AG04449 (cell line): ENCODE measurements at places on chromosomes 13 and 19.

DNA sequence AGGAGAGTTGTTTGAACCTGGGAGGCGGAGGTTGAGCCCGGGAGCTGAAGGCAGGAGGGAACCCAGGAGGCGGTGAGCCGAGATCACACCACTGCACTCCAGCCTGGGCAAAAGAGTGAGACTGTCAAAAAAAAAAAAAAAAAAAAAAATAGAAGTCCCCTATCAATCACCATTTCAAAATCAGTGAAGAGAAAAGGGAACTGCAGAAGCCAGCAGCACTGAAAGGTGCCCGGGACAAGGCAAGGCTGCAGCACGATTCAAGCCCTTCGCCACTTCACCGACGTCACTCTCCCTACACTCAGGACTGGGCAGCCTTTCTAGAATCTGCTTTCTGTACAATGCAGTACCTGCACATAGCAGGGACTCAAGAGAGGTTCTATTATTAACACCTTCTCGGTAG lies 21.9 kb upstream of the USP12 start:
- DNase-seq = no peak

- DNase-seq = no peak
Measured at GRCh38 chr19:9871626-9872338, 36.7 kb downstream of the PIN1 start.

- no peak for DNase-seq
Measured at GRCh38 chr19:52190487-52191293, 838 bp downstream of the PPP2R1A start.

GRCh38 chr13:77868717-77869116 lies 49.9 kb downstream of the EDNRB start:
- no peak for DNase-seq

DNA sequence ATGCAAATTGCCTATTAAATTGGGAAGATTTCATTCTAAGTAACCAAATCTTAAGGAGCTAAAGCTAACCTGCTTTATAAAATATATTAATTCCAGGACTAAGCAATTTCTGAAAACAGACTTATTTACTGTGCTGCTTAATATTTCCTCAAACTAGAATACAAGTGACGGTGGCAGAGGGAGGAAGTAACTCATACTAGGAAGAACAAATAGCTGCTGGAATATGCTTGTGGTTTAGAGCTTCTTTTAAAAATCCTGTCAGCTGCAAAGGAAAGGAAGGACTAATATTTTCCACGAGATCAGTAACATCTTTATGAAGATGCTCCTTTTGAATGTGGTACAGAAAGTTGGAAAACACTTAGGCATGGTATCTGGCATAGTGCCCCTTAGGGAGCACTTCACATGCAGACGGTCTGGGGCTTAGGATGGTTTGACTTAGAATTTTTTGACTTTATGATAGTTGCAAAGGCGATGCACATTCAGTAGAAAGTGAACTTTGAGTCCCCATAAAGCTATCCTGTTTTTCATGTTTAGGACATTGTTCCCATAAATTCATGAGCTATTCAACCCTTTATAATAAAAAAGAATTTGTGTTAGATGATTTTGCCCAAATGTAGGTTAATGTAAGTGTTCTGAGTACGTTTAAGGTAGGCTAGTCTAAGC lies 3.4 kb upstream of the HNRNPA1L2 start:
- no peak for DNase-seq

DNA sequence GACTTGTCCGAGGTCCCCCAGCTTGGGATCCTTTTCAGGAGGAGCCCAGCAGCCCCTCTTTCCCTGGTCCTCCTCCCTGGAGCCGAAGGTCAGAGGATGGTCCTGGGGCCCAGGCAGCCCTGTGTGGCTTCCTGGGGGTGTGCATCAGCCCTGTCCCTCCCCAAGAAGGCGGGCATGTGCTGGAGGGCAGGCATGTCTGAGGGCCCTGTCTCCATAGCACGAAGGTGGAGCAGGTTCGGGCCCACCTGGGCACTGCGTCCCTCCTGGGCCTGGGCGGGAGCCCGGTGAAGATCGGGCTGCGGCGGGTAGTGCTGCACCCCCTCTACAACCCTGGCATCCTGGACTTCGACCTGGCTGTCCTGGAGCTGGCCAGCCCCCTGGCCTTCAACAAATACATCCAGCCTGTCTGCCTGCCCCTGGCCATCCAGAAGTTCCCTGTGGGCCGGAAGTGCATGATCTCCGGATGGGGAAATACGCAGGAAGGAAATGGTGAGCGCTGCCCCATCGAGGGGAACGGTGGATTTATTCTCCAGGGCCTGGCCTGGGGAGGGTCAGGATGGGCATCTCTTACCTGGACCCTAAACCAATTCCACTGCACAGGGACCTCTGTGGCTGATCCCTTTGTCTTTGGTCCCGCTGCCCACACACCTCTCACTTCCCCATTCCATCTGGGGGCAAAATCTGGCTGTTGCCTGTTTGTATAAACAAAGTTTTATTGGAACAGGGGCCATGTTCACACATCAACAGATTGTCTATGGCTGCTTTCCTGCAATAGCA lies 10.9 kb downstream of the TIMM13 start:
- no peak for DNase-seq

DNA sequence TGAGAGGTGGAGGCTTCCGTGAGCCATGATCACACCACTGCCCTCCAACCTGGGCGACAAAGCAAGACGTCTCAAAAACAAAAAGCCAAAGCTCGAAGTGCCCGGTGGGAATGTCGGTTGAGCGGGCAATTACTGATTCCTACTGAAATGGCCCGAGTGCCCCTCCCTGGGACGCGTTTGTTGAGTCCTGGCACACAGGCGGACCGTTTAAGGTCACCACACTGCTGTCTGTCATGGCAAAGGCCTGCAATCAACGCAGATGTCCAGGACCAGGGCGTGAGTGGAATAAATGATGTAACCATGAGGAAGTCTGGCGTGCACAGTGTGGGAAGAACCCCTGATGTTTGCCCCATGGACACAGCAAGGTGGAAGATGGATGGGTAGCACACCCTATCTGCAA lies 19.2 kb upstream of the C2CD4C start:
- DNase-seq = no peak

DNA sequence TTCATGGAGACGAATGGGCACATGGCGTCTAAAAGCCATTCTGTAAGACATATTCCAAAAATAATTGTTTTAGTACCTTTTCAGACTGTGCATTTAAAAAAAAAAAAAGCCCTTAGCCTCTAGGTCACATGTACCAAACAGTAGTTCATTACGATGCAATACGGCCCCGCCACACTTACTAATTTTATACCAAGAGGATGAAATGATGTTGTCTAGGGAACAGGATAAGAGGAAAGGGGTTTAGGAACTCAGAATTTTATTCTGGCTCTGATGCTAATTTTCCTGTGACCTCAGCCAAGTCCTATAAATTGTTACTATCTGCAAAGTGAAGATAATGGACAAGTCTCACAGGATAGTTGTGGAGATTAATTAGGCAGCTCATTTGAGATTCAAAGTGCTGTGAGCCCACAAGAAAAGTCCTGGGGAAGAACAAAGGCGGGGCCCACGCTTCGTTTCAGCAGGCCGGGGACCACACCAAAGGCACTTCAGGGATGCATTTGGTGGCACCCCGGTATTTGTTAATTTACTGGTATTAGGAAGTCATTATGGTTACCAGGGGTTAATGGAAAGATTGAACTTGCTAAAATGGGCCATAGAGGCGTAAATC lies 511.1 kb downstream of the IRS2 start:
- no peak for DNase-seq

DNA sequence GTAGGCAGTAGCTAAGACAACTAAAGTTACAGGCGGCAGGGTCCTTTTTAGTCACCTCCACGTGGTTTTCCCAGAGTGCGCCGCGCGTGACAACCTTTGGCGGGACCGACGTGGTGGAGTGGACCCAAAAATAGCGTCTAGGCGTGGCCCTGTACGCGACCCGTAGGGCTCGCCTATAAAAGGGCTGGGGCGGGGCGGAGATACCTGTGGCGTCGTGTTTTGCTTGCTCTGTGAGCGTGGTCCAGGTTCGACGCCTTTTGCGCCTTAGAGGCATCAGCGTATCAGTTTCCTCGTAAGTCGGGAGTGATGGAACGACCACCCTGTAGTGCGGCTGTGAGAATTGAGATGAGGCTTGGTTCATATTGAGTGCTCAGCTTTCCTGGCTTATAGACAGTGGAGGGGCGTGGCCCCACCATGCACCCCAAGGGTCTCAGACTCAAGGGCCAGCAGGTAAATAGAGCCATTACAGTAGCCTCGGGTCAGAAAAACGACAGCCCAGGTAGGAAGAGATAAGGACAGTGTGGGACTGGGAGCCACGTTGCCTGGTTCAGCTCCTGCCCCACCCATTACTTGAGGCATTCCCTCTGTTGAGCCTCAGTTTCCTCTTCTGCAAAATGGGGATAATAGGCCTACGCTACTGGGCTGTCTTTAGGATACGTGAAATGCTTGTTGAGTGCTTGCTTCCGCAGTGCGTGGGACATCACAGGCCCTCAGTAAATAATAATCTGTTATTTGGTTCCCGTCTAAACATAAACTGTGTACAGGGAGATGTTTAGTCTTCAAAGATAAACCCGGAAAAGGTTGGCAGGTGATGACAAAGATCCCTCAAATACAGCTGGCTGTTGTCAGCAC lies 693 bp upstream of the TMED1 start:
- DNase-seq = no peak

DNA sequence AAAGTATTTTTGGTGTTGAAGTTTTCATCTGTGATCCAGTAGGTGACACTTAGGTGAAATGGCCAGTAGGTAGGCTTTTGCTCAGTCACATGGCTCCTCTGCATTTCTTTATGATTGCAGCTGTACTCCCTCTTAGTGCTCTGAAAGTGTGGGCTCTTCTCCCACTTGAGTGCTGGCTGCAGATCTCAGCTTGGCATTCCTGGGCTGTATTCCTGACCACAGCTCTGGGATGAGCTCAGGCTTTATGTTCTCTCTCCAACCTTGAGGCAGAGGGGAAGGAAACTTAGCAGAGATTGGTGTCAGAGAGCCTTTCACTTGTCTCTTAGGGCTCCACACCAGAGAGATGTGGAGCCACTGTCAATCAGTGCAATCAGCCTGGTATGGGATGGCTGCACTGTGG lies 254.3 kb downstream of the NDFIP2 start:
- no peak for DNase-seq

- no peak for DNase-seq
Measured at GRCh38 chr13:108328848-108329247, 59.3 kb downstream of the TNFSF13B start.

- DNase-seq = no peak
Measured at GRCh38 chr19:5046339-5047039, 77.6 kb downstream of the KDM4B start.

- no peak for DNase-seq
Measured at GRCh38 chr19:48714759-48715675, 4.5 kb downstream of the MAMSTR start.
